ENCODE measurements at places on chromosomes 1 and 21.

- DNase-seq, result no peak
These were observed 46.9 kb upstream of the POFUT2 start for GRCh38 chr21:45334591-45335081.

DNA sequence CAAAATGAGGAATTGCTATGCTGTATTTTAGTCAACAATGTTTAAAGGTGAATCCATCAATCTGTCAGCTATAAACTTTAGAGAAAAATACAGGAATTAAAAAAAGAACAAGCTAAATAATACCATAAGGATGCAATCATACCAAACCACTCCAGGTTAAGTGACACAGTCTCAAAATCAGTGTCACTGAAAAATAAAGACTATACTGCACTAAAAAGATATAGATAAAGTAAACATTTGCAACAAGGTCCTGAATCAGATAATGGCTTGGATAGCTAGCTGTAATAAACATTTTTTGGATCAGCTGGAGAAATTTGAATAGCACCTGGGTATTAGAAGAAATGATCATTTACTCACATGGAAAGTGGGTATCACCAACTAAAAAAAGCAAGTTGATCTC is 7.8 kb downstream of the GPBP1L1 start:
- no peak for DNase-seq

GRCh38 chr1:174572771-174573170 is 125.0 kb downstream of the GPR52 start:
- DNase-seq, result no peak

- DNase-seq, result no peak
These were observed 241.3 kb downstream of the KCNT2 start for GRCh38 chr1:196366817-196367495.

DNA sequence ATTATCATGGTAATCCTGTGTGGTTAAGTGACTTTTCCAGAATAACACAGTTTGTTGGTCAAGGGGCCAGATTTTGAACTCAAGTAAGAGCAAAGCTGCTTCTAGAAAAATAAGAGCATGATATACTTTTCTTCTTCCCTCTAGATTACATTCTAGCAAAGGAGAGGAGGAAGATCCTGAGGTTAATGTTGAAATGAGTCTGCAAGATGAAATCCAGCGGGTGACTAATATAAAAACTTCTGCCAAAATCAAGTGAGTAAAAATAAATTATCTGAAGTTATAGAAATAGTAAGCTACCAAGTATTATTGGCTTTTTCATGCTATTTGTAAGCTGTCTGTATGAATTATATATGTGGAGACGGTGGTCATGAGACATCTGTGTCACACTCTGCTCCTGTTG is 12.8 kb downstream of the WDR3 start:
- no peak for DNase-seq

DNA sequence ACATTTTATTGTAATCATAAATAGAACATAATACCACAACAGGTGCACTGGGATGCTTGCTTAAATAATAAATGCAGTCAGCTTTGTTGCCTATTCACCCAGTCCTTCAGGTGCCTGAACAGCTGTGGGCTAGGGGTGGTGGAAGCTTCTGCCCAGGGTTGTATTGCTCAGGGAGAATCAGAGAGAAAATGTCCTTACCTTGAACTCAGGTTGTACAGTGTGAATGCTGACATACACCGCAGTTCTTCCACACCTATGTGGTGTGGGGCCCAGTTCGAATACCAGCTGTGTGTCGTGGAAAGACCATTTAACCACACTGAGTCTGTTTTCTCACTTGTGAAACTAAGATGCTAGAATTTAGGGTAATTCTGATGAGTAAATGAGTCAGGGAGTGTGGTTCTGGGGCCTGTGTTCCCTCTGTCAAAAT is 115.7 kb upstream of the ATP1A1 start:
- no peak for DNase-seq

GRCh38 chr1:209839875-209840546 is 12.2 kb downstream of the UTP25 start:
- no peak for DNase-seq

- no peak for DNase-seq
These were observed 1297.6 kb downstream of the BRINP3 start for GRCh38 chr1:189180057-189180456.

DNA sequence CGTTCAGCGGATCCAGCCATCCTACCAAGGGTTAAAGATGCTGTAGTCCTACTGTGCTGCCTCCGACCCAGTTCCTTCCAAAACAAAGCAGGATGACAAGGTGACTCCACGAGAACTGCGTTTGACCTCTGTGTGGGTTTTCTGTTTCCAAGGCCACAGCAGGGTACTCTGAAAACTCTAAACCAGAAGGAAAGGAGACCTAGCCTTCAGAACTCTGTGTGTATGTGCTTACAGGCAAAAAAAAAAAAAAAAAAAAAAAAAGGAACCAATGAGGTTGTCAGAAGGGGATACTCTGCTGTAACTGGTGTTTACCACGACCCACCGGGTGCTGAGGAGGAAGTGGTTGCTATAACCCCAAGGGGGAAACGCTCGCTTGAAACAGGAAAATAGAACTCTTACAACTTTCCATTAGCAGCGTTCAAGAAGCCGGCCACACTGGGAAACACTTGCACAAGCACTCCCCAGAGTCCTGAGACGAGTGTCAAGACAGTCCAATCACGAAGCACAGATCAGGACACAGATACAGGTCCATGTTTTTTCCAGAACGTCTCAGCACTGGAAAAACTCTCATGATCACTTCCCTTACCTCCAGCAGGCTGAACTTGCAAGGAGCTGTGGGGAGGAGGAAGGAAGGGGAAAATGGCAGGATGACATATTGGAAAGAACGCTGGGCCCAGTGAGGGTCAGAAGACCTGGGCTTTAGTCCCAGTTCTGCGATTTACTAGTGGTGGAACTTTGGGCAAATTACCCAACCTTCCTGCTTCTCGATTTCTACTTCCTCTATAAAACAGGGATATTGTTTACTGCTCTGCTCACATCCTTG is 64.0 kb downstream of the ITPKB start:
- peak; percentile 62 for DNase-seq

GRCh38 chr1:41483960-41484401 is 502 bp downstream of the EDN2 start:
- DNase-seq, result no peak

GRCh38 chr1:210457568-210457967 is 128.9 kb downstream of the HHAT start:
- DNase-seq, result no peak

- DNase-seq, result no peak
These were observed 22.1 kb downstream of the ACOT11 start for GRCh38 chr1:54570161-54570560.

GRCh38 chr1:162676087-162676486 is 43.8 kb downstream of the DDR2 start:
- DNase-seq, result no peak

GRCh38 chr1:150995896-150996295 is 10.8 kb downstream of the MINDY1 start:
- no peak for DNase-seq

GRCh38 chr1:111571987-111572386 is 47.6 kb upstream of the RAP1A start:
- no peak for DNase-seq

GRCh38 chr1:25174730-25175612 is 57.3 kb downstream of the SYF2 start:
- DNase-seq, result no peak

GRCh38 chr1:115437196-115437595 is 99.1 kb upstream of the NGF start:
- no peak for DNase-seq

GRCh38 chr1:173590557-173590956 is 12.3 kb downstream of the SLC9C2 start:
- DNase-seq, result no peak

DNA sequence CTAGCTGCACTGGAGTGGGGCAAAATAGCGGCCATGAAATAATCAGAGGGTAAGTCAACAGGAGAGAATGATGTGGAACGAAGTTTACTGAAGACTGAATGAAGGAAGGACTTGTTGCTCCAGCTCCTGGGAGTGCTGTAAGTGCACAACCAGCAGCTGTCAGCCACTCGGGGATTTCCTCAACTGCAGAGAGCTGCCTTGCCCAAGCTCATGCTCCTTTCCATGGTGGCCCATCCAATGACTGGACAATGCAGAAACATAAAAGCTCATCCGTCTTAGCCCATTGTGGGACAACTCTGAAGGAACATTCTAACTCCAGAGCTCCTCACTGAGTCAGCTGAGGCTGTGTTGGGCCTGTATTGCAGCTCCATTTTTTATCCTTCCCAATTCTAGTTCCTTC is 21.1 kb upstream of the RBM15 start:
- DNase-seq, result no peak

- no peak for DNase-seq
These were observed 48.4 kb upstream of the ZNF326 start for GRCh38 chr1:89946532-89946931.

DNA sequence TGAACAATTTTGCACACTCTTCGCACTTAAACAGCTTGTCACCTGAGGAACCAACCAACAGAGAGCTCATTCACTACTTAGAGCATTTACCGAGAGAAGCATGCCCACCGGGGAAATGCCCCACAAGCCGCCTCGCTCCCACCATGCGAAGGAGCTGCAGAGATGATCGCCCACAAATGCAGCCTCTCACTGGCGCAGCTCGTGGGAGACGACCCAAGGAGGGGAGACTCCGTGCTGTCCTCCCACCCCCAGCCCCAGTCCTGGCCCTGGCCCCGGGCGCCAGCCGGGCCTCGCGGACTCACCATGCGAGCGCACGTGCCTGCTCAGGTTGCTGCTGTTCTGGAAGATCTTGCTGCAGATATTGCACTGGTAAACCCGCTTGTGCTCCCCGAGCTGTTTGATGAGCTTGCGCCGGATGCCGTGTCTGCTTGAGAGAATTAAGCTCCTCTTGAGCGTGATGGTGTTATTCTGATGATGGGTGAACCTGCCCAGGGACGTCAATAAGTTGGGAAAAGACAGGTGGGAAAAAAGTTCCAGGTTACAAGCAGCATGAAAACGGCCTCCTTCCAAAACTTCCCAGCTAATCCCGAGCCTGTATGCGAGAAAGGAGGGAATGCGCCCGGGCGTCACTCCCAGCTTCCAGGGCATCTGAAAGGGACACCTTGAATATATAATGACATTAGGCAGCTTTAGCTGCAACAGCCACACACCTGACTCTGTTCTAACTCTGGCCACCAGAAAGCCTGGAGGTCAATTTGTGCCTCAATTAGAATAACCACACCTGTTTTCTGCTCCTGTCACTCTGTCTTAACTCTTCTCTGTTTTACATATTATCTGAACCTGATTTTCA is 42.8 kb downstream of the PRDM15 start:
- DNase-seq, result no peak

GRCh38 chr1:235399661-235400060 is 32.4 kb downstream of the TBCE start:
- DNase-seq, result no peak

DNA sequence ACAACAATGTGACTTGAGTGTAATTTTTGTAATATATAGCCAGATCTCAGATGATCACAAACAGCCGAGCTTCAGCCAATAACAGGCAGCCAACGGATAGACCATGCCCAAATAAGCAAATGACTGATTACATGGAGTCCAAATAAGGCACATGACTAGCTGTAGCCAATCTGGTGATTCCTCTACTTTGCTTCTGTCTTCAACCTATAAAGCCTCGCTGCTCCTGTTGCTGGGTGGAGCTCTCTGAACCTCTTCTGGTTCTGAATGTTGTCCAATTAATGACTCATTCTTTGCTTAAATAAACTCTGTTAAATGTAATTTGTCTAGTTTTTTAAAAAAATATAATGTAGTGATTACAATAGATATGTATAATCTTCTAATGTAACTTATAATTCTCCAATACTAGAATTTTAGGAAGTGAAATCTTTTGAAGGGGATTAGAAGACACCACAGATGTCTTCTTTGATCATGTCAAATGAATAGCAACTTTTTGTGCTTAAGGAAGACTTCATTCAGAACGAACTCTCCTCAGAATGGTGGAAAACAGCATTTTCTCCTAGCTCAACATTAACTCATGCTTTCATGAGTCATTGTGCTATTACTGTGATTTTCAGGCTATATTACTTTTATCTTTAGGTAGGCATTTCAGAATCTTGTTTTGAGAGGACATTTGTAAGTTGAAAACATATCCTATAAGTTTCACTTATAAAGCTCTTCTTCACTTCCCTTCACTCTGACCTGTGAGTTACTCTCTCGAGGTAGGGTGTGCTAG is 857.8 kb upstream of the B3GALT2 start:
- no peak for DNase-seq

DNA sequence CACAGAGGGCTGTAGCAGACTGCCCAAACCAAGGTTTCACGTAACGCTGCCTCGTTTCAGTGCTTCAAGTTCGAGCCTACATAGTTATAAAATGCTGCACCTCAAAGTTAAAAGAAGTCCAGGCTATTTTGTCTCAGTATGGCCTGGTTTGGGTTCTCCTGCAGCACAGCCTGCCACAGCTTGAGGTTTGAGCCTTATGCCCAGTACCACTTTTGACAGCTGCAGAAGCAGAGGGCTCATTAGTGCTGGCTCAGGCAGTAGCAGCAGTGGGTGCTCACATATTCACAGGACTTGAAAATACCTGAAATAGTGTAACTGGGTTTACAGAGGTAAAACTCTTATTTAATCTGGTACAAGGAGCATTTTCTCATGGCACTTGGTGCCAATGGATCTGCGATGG is 15.3 kb downstream of the SPATA46 start:
- DNase-seq, result no peak

DNA sequence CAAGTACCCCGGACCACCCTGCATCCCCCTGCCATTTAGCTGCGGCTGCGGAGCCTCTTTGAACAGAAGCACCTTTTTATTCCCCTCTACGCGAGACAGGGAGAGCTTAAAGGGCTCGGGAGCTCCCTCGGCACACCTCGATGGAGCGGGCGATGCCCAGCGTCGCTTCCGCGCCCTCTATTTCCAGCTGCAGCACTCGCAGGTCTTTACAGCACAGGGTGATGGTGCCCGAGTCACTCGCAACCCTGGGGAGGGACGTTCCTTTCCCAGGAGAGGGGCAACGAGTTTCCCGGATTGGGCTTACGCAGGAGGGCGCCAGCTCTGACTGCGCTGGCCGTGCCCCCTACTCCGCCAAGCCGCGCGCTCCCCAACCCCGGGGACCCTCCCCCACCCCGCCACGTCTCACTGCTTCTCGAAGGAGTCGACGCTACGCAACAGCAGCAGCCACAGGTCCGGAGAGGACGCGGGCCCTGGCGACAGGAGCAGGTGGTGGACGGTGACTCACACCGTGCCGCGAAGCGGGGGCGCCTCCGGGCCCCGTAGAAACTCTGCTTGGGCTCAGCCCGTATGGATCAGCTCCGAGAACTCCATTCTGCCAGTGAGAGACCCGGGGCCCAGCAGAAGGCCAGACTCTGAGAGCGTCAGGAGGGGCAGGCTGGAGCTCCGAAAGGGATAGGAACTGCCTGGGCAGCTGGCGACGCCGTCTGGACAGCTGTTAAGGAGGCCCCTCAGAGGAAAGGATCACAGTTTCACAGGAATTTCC is 5.8 kb upstream of the FAM167B start:
- DNase-seq, result no peak
